ENCODE measurements at places on chromosomes 13 and 19.

GRCh38 chr19:48490981-48491792, 20.4 kb downstream of the LMTK3 start:
- peak; percentile 39 for DNase-seq

DNA sequence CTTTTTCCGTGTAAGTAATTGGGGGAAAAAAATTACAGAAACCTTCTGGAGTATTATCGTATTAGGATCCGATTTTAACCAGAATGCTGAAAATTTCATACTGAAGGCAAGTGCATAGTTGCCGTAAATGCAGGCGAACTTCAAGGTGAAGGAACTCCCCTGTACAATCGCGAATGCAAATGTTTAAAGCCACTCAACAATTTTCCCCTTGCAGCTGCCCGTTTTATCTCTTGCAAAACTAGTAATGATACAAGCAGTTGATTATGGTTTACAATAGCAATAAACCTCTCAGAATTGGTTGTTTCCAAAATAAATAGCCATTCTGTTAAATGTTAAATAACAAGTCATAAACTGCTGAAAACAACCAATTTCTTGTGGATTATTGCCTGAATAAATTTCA, 105.7 kb downstream of the DNAJC15 start:
- no peak for DNase-seq

DNA sequence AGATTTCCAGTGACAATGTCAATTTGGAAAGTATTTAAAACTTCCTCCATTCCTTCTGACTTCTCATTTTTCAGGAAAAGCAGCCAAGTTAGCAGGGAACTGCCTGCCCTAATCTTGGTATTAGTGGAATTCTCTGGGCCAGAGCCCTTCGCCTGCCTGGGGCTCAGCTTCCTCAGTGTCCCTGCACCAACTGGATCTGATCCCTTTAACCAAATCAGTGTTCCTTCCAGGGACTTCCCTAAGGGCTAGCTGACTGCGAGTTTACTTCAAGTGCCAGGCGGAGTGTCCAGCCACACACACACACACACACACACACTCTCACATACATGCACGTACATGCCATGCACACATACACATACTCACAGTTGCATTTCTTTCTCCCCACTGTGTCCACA, 20.0 kb downstream of the RAB20 start:
- no peak for DNase-seq

DNA sequence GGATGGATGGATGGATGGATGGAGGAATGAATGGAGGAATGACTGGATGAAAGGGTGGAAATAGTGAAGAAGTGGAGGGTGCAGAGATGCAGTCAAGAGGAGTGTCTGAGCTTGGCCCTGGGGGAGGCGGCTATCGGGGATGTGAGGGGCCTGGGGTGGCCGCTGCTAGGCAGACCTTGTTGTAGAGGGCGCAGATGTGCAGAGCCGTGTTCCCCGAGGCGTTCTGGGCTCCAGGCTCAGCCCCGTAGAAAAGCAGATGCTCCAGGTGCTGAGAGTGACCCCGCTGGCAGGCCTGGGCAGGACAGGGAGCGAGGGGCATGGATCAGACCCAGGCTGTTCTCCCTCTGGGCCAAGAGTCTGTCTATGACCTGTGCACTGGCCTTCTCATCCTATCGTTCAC, 8.4 kb downstream of the SHANK1 start:
- DNase-seq = no peak

GRCh38 chr13:34506796-34507195, 435.3 kb upstream of the NBEA start:
- DNase-seq = no peak

- peak; percentile 66 for DNase-seq
These were observed 19.4 kb upstream of the CRTC1 start for GRCh38 chr19:18663940-18664530.

DNA sequence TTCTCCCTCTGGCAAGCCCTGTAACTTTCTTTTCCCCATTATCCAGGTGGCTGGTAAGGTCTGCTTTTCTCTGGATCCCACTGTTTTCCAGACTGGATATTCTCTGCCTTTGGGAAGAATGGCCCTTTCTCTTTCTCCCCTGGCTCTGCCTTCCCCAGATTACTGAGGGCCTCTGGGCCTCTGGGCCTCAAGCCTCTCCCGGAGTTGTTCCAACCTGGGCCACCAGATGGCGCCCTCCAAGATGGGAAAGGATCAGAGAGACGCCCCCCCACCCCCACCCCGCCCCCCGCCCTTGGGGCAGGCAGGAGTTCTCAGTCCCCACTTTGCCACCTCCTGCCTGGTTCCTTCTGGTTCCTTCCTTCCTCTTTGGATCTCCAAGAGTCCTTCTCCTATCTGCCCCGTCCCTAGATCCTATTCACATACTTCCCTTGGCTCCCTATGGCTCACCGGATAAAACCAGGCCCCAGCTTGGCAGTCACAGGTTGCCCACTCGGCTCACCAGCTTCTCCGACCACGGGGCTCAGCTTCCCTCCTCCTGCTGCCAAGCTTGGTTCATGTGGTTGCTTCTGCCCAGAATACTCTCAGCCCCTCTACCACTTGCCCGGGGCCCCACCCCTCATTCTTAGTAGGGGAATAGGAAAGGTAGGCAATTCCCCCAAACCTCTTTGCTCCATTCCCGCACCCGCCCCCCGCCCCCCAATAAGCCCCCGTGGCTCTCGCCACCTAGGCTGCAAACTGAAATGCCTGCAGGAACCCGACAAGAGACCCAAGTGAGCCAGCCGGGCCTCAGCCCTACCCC, 13.1 kb downstream of the EPS8L1 start:
- DNase-seq = peak; percentile 19

DNA sequence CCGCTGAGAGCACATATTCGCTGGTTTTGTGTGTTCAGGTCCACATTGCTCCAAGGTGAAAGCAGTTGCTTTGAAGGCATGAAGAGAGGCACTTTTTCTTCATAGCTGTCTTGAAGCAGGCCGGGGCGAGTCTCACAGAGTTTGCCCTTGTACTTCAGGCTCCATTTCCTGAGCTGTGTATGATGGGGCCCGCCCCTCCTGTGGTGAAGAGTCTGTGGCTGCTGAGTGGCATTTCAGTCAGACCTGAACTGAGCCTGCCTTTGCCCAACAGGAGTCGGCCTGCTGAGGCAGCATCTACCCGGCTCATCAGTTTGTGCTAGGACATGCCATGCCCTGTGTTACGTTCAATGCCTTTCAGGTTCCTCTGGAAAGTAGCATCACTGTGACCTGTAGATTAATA, 44.4 kb upstream of the C1QTNF9 start:
- DNase-seq = no peak

DNA sequence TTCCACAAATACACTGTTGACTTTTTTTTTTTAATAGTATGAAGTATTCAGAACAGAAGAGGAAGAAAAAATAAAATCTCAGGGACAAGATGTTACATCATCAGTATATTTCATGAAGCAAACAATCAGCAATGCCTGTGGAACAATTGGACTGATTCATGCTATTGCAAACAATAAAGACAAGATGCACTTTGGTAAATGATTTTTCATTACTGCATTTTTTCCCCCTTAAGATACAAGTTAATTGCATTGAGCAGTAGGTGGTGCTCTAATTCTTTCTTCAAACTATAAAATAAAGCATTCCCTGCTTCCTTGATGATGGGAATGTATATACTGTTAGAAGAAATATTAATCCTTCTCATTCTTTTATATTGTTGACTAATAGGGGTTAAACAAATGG, 17.1 kb downstream of the UCHL3 start:
- peak; percentile 29 for DNase-seq

DNA sequence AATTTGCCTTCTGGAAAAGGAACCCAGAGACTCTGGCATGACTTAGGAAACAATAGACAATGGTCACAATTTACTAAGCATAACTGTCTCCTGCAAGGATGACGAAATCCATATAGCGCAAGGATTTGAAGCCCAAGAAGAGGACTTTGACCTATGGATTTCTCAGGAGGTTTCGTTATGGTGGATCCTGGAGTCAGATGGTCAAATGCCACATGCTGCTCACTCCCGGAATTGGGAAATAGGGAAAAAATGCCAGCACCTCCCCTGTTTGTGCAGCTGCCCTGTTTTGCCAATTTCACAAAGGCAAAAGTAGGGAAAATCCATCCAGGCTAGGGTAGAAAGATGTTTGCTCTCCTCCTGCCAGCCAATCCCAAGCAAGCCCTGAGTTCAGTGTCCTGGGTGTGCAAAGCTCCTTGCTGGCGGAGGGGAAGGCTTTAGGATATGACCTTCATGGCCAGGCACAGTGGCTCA, 23.4 kb downstream of the RDH8 start:
- DNase-seq = no peak

Measured in NCI-H2171 treated with DMSO at 0.1 percent for 48 hours (cell line).